ENCODE measurements at places on chromosomes 12 and 14.

DNA sequence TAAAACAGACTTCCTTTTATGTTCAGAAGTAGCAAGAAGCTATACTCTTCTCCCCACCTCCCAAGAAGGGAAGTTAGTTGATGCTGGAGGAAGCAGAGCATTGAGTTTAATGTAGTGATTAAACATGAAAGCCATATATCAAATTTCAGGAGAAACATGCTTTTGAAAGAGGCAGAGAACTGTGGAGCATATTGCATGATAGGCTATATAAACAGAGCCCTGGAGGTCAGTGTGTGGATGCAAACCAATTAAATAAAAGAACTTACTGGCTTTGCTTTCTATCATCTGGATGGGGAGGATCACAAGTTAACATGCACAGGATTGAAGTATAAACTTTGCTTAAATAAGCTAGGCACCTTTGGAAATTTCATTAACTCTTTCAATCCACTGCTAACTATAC, 94.1 kb downstream of the MSRB3 start:
- no peak for DNase-seq

GRCh38 chr12:52234223-52234810, 1.3 kb downstream of the KRT7 start:
- no peak for DNase-seq

- no peak for DNase-seq
These were observed 85.2 kb downstream of the TMTC3 start for GRCh38 chr12:88227263-88227662.

DNA sequence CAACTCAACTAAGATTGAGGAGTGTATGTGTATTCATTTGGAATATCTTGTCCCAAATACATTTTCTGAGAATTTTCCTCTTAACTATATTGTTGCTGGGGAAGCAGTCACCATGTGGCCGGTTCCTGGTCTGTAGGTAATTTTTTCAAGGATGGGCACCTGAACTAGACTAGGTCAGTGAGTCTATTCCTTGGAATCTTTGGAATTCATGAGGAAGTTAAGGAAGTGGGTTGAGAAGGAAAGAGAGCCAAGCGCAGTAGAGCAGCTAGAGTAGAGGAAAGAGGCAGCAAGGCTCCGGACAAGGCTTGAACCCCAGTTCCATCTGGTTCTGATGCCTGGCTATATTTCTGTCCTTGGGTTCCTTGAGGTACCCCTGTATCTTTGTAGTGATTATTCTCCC, 183.7 kb downstream of the DACT1 start:
- no peak for DNase-seq

DNA sequence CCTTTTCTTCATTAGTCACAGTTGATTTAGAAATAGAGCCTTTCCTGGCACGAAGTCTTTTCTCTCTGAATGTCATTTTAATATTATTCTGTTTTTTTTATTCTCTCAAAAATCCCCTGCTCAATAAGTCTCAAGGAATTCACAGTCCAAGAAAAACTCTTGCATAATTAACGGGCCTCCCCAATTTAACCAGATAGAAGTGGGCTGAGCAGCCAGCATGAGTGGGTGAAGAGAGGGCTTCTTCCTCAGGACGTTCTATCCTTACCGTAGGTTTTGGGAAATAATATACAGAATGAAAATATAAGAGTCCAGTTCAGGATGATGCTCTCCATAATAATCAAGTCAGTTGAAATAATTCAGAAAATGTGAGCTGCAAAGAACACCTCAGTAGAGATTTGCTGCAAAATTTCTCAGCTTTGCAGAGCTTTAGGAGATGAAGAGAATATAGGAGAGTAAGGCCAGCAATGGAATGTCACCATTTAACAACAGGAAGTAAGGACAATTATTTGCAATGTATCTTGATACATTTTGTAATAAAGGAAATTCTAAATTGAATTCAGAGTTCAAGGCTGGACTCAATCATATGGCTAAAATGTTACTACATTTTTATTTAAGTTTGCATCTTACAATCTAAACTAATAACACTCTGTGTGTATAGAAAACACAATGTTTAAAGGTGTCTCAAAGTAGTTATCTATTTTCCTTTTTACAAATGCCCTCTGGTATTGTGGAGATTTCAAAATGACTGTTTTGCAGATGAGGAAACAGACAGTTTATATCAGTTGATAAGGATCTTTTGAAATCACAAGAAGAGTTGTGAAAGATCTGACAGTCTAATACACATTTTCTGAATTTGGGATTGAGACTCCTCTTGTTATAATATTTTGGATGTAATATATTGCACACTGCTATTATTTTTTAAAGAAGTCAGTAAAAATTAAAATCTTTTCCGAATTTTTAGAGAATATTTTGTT, 1724.1 kb upstream of the SEL1L start:
- DNase-seq, result no peak

GRCh38 chr12:14613718-14614117, 46.0 kb upstream of the PLBD1 start:
- no peak for DNase-seq

DNA sequence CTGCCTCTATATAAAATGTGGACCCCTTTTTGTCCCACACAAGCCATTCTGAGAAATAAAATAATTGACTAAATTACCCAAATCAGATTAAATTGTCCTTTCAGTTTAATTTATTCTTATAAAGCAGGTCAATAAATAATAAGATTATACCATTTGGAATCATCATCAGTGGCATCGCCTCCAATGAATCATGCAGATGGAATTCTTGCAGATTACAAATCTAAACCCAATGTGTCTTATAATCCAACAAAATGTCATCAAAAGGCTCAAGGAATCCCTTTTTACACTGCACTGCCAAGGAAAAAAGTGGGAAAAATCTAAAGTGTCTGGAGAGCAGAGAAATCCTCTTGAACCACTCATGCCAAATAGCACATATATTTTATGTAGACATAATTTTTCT, 138.2 kb upstream of the TSPAN8 start:
- no peak for DNase-seq
